ENCODE measurements at places on chromosomes 5 and 9. TPM values are rescaled to one million over a fixed set of nuclear protein-coding genes. Genes with fewer than 3 reads are reported as not detected.

Gene ENHO
- 1.8 TPM for polyA plus RNA-seq

Gene LCN10
- polyA plus RNA-seq, result 4.7 TPM

Gene CD74
- 792 TPM for polyA plus RNA-seq

Gene SPATA31D4
- not detected for polyA plus RNA-seq

Gene CXCL14
- 4.9 TPM for polyA plus RNA-seq

Gene PCA3
- not detected for polyA plus RNA-seq

Gene FOXD4L4
- polyA plus RNA-seq, result not detected

Gene ACTBL2
- polyA plus RNA-seq, result not detected

Gene DMRT3
- polyA plus RNA-seq, result not detected

Gene PLPP7
- polyA plus RNA-seq, result 1.9 TPM

Gene RASEF
- polyA plus RNA-seq, result 2.2 TPM

Gene CPLANE1
- 0.22 TPM for polyA plus RNA-seq

Gene VLDLR
- not detected for polyA plus RNA-seq

GRCh38 chr9:12785260-12785770, 10.5 kb downstream of the LURAP1L start:
- H3K27ac ChIP-seq, result peak overlapping the region; percentile 59
- no peak overlapping the region for H3K4me3 ChIP-seq
- H3K4me1 ChIP-seq, result peaks cover 5% of the 10 kb centered on the region
- no peaks in the 10 kb centered on the region for H3K27me3 ChIP-seq

DNA sequence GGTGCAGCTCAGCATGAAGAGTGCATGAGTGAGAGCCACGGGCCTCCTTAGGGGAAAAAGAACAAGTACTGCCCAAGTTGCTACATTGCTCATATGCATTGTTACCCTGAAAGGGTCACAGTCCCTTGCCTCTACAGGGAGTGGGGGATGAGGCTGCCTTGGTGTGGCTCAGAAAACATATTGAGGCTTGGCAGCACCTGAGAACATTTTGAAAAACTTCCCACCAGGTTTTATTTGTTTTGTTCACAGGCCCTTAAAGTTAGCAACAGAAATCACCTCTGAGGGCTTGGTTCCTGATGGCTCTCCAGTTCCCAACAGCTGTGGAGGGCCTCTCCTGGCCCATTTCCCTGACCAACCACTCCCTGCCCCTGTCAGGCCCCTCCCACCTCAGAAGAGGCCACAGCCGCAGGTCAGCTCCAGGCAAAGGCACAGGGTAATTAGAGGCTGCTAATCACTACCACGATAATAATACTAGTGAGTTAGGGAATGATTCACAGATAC, 90.7 kb upstream of the ADRA1B start:
- no peak for DNase-seq
- no peak overlapping the region for H3K27ac ChIP-seq
- no peaks in the 10 kb centered on the region for H3K4me1 ChIP-seq
- H3K27me3 ChIP-seq, result no peaks in the 10 kb centered on the region

- no peaks in the 10 kb centered on the region for H3K27me3 ChIP-seq
- no peak overlapping the region for H3K4me3 ChIP-seq
- DNase-seq, result no peak
- no peak overlapping the region for H3K27ac ChIP-seq
- no peaks in the 10 kb centered on the region for H3K4me1 ChIP-seq
These were observed 290.1 kb upstream of the PTGER4 start for GRCh38 chr5:40389591-40389990.

DNA sequence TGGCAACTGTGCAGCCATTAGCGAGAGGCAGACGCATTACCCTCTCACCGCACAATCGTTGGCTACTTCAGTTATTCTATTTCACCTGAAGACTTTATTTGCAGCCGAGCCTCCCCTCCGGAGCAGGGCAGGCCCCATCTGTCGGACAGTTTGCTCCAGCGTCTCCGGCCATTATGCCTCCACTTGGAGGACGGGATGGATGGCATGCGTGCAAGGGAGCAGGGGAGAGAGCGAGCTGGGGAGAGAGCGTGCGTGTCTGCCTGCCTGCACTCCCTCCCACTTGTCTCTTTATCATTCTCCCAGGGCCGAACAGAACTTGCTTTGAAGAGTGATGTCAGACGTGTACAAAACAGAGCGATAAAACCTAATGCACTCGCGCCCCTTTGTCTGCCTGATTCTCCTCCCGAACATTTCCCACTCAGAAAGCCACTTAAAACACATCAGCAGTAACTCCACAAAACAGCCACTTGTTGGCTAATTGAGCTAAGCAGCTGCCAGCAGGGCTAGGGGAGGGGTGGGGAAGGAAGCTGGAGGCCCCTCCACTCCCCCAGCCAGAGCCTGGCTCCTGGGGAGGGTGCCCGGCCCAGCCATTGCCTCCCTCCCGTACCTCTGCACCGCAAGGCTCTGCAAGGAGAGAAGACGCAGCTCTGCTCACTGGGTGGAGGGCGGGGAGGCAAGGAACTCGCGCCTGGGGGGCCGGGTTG, 43.4 kb upstream of the FUBP3 start:
- H3K4me1 ChIP-seq, result no peaks in the 10 kb centered on the region
- H3K36me3 ChIP-seq, result no peaks in the 10 kb centered on the region
- DNase-seq, result no peak
- peaks cover 10% of the 10 kb centered on the region for H3K27me3 ChIP-seq
- no peak overlapping the region for H3K4me3 ChIP-seq

- no peak for DNase-seq
- H3K27ac ChIP-seq, result no peak overlapping the region
- H3K27me3 ChIP-seq, result no peaks in the 10 kb centered on the region
- H3K4me3 ChIP-seq, result no peak overlapping the region
- H3K36me3 ChIP-seq, result no peaks in the 10 kb centered on the region
These were observed 237.7 kb downstream of the SH3GL2 start for GRCh38 chr9:17816431-17817027.

DNA sequence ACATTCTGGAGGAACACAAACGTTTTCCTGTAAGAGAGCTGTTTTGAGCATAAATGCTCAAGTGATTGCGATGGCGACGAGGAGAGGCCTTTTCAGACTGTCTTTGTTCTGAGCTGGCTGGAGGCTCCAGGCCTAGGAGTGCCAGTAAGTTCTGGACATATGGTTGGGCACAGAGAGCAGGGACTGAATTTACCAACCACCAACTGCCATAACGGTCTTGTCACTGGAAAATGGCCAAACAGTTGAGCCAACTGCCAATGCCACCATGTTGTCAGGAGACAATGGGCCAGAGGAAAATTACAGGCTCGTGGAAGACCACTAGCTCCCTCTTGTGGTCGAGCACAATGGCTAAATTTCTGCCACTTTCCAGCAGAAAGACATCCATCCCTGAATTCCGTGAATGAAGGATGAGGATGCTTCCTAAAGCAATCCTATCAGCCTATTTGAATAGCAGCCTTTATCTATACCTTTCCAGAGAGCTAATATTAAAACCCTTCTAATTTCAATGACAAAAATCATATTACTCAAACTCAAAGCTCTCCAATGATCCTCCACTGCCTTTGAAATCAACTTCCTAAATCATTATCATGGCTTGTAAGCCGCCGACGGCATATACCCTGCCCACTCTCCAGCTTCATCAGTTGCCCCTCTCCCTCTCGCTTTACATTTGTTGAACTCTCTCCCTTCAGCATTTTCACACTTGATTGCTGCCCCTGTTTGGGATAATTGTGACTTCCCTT, 66.9 kb upstream of the GLIS3 start:
- H3K36me3 ChIP-seq, result no peaks in the 10 kb centered on the region
- H3K27me3 ChIP-seq, result no peaks in the 10 kb centered on the region
- H3K4me3 ChIP-seq, result no peak overlapping the region
- no peak overlapping the region for H3K27ac ChIP-seq

GRCh38 chr5:15940905-15941304, 238.7 kb downstream of the MARCHF11 start:
- no peak overlapping the region for H3K4me3 ChIP-seq
- H3K27me3 ChIP-seq, result no peaks in the 10 kb centered on the region
- no peak overlapping the region for H3K27ac ChIP-seq

- H3K27me3 ChIP-seq, result no peaks in the 10 kb centered on the region
- DNase-seq, result no peak
- H3K27ac ChIP-seq, result no peak overlapping the region
- no peaks in the 10 kb centered on the region for H3K4me1 ChIP-seq
These were observed 29.2 kb downstream of the SUSD1 start for GRCh38 chr9:112145886-112146285.

GRCh38 chr5:95572016-95572415, 17.1 kb downstream of the ARSK start:
- DNase-seq, result no peak
- H3K27ac ChIP-seq, result no peak overlapping the region
- no peaks in the 10 kb centered on the region for H3K27me3 ChIP-seq
- H3K4me1 ChIP-seq, result no peaks in the 10 kb centered on the region
- no peak overlapping the region for H3K4me3 ChIP-seq

- no peaks in the 10 kb centered on the region for H3K4me1 ChIP-seq
- H3K27me3 ChIP-seq, result no peaks in the 10 kb centered on the region
- H3K36me3 ChIP-seq, result no peaks in the 10 kb centered on the region
- no peak overlapping the region for H3K4me3 ChIP-seq
- H3K27ac ChIP-seq, result no peak overlapping the region
These were observed 592.4 kb downstream of the KIF4B start for GRCh38 chr5:155605920-155606319.

- H3K27me3 ChIP-seq, result no peaks in the 10 kb centered on the region
- H3K36me3 ChIP-seq, result no peaks in the 10 kb centered on the region
- H3K4me1 ChIP-seq, result no peaks in the 10 kb centered on the region
These were observed 142.9 kb upstream of the GRAMD2B start for GRCh38 chr5:126280343-126280742.

- no peaks in the 10 kb centered on the region for H3K4me1 ChIP-seq
- no peaks in the 10 kb centered on the region for H3K27me3 ChIP-seq
- DNase-seq, result no peak
- no peaks in the 10 kb centered on the region for H3K36me3 ChIP-seq
These were observed 16.4 kb upstream of the RUFY1 start for GRCh38 chr5:179533907-179534306.

GRCh38 chr5:116759860-116760640, 185.4 kb upstream of the SEMA6A start:
- no peak overlapping the region for H3K4me3 ChIP-seq
- no peak overlapping the region for H3K27ac ChIP-seq
- H3K36me3 ChIP-seq, result no peaks in the 10 kb centered on the region
- no peaks in the 10 kb centered on the region for H3K27me3 ChIP-seq

DNA sequence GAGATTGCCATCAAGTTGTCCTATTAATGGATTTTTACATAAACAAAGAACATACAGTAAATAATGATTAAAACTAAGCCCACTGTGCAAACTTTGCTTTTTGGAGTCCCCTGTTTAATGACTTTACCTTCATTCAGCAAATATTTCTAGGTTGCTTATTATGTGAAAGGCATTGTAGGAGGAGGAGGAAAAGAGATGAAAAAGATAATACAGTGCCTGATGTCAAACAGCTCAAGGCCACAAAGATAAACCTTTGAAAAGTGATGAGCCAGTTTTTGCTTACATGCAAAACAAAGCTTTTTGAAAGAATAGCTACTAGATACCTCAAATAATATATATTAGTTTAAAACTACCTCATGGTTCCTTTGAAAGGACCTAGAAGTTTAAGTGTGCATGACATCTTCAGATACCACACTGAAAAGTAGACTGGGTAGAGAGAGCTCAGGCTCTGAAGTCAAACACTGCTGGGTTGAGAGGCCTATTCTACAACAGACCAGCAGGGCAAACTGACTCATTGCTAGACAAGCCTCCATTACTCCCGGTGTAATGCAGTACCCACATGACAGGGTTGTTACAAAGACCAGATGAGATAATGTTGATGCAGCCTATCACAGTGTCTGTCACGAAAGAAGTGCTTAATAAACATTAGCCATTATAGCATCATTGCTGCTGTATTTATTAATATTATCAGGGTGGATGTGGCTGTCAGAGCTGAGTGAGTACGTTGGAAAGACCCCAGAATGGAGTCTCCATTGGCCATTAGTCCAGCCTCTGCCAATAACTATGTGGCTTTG, 11.8 kb downstream of the DEPDC1B start:
- H3K4me1 ChIP-seq, result no peaks in the 10 kb centered on the region
- DNase-seq, result peak; percentile 76
- peak overlapping the region; percentile 19 for H3K27ac ChIP-seq
- H3K27me3 ChIP-seq, result no peaks in the 10 kb centered on the region

DNA sequence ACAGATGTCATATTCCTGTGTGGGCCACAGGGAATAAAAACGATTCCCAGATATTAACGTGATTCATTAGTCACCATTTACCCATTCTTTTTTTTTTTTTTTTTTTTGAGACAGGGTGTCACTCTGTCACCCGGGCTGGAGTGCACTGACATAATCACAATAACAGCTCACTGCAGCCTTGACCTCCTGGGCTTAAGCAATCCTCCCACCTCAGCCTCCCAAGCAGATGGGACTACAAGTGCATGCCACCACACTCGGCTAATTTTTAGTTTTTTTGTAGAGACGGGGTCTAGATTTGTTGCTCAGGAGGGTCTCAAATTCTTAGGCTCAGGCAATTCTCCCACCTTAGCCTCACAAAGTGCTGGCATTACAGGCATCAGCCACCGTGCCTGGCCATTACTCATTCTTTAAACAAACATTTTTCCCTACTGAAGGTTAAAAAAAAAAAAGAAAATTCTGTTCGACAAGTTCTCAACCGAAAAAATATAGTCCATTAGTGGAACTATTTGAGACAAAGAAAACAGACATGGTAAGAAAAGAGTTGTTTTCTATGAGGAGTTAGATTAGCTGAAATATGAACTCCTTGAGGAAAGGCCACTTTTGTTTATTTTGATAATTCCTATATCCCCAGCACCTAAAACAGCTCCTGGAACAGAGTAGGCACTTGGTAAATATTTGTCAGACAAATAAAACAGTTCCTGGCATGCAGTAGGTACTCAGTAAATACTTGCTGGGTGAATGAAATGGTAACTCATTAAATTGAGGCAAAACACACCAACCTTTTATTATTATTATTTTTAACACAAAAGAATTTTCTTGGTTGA, 32.1 kb upstream of the PDCL start:
- no peak overlapping the region for H3K4me3 ChIP-seq
- H3K27ac ChIP-seq, result no peak overlapping the region
- no peaks in the 10 kb centered on the region for H3K4me1 ChIP-seq
- H3K36me3 ChIP-seq, result peaks cover 22% of the 10 kb centered on the region

GRCh38 chr5:149940941-149941644, 3.5 kb downstream of the PDE6A start:
- no peaks in the 10 kb centered on the region for H3K36me3 ChIP-seq
- no peaks in the 10 kb centered on the region for H3K27me3 ChIP-seq
- no peak overlapping the region for H3K4me3 ChIP-seq
- no peak overlapping the region for H3K27ac ChIP-seq

GRCh38 chr5:9654886-9655285, 24.7 kb upstream of the TAS2R1 start:
- no peak overlapping the region for H3K4me3 ChIP-seq
- H3K27me3 ChIP-seq, result no peaks in the 10 kb centered on the region
- H3K4me1 ChIP-seq, result no peaks in the 10 kb centered on the region
